ENCODE measurements at places on chromosomes 7 and 10.

DNA sequence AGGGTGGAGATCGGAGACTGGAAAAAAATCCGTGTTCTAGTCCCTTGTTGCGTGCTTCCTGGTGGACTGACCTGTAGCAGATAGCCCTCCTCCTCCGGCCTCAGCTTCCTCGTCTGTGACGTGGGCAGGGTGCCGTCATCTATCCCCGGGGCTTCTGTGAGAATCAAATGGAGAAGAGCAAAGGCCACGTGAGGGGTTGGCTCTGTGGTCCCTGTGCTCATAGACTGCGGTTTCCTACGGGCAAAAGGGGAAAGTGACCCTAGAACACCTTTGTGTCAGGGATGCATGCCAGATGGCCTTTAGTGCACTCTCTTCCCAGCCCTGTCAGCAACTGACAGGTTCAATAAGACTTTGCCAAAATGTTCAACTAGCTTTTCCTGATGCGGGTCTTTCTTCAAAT, 33.7 kb downstream of the GRK5 start:
- no peak for DNase-seq

DNA sequence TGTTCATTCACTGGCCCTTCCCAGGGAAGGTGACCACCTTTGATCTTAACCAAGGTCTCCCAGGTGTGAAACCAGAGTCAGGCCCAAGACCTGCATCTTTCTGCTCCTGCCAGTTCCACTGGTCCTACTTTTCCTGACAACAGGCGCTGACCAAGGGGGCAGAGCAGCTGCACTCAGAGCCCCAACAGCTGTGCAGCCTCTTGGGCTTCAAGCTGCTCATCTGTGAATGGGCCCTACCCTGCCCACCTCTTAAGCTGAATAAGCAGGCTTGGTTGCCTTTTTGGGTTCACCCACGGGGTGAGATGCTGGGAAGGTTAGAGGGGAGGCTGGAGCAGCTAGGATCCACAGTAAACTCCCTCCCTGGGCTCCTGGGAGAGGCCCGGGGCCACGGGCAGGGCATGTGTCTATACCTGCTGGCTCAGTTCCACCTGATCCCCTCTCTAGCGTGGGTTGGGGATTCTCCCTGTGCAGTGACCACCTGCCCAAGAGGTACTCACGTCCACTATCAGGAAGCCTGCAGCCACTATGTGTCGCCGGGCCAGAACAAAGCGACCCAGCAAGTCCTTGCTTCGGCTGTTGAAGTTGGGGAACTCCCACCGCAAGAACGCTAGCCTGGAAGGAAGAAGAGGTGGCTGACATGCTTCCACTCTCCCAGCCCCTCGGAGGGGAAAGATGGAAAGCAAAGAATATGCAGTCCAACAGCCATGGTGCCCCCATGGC, 10.6 kb downstream of the TBRG4 start:
- no peak for DNase-seq

GRCh38 chr10:49594594-49594993, 15.5 kb upstream of the SLC18A3 start:
- no peak for DNase-seq

DNA sequence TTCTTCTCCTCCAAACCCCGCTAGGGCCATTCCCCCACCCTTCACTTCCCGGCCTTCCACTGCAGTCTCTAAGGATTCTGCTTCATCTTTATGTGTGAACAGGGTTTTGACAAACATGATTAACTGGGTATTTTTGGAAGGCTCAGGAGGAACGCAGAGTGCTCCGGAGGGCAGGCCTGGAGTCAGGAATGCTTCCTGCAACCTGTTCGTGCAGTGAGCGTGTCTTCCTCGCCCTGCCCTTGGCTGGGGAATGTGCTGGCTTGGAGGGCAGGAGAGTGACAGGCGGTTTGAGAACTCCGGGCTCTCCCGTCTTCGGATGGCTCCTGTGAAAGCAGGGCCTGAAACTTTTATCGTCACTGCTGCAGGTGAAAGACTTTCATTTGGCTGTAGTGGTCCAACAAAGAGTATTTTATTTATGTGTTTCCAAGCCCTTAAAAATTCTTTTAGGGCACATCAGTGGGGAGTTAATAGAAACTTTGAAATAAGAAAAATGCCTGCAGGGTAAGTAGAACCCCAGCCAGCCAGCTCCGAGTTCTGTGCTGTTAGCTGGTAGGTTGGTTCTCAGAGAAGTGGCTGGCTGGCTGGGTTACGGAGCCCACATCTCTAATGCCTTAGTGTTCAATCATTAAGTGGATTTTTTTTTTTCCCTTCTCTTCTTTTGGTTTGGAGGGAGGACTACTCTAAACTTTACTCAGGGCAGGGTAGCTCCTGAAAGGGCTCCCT, 51.0 kb downstream of the TCF7L2 start:
- DNase-seq, result no peak

GRCh38 chr10:32163071-32163761, 107.0 kb upstream of the KIF5B start:
- no peak for DNase-seq

- DNase-seq, result no peak
Measured at GRCh38 chr7:74084722-74085578, 1.3 kb downstream of the LIMK1 start.

- no peak for DNase-seq
Measured at GRCh38 chr10:126331101-126331500, 57.2 kb downstream of the ADAM12 start.

- no peak for DNase-seq
Measured at GRCh38 chr7:41730161-41730560, 27.3 kb upstream of the INHBA start.

DNA sequence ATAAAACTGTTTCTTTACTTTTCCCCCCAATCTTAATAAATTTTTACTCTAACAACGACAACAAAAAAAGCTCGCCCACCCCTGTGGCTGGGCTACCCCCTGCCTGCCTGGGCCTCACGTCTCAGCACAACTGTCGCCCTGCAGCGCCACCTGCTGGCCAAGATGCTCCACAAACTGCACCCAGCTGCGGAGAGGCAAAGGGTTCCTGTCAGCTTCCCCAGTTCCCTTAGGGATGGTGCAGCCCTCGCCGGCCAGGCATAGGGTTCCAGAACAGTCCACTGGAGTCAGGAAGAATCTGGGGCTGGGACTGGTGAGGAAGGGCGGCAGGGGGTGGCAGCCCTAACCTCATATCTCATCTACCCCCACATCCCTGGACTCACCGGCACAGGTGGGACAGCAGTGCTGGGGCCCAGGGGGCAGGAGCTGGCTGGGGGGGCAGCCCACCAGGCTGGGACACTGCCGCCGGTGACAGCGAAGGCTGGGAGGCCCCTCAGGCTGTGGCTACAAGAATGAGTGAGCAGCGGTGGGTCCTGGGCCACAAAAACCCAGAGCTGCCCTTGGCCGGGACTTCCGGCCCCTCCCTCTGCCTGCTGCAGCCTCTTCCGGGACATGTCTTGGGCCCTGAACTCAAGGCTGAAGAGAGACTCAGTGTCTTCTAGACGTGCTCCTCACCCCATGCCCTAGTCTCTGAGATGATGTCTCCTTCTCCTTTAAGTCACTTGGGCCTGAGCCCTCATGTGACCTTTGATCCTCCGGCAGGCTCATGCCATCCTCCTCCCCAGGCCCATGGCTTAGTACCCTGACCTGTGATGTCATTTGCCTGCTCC, 21.2 kb downstream of the ATP6V1F start:
- peak; percentile 80 for DNase-seq

DNA sequence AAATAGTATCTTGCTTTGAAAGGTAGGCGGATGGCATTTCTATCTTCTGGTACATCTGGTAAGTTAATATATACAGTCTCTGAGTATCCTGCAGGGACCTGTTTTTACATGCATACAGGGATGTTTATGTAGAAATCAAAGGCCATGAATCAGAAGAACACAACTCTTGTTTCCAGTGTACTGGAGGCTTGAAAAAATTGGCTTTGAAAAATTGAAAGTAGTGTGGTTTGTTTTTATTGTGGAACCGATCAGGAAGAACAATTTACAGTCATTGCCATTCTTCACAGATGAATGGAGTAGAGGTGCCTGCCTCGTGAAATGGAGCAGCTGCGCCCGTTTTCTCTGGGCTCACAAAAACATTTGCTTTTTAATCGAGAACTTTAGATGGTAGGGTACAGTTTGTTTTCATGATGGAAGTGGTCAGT, 54.0 kb upstream of the RPA3 start:
- no peak for DNase-seq

DNA sequence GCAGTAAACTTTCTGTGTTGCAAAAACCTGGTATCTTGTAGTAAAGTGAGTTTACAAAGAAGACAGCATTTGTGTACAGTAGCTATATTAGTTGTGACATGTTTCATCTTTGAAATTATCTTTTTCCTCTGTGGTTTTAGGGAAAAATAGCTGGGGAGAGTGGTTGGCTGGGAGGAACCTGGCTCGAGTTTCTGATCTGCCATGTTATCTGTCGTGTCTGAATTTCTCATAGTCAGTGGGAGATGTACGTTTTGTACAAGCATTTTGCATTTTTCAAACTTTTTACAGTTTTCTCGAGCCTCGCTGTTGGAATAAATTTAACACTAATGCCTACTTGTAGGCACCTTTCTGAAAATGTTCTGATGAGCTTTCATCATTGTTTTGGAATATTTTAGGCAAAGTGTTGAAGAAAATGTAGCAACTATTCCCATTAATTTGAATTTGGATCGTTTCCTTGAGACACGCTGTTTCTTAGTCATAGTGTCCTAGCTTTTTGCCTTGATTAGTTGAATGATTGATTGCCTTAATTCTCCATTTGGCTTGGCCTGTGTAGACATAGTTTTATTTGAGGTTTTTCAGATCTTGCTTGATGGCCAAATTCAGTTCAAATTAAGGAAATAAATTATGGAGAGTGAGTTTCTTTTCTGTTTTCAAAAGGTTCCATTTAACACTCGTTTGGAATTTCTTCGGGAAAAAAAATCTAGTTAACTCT, 65.1 kb downstream of the CAMK1D start:
- DNase-seq, result no peak

- no peak for DNase-seq
Measured at GRCh38 chr10:75651417-75651816, 220.0 kb downstream of the LRMDA start.

- DNase-seq, result no peak
Measured at GRCh38 chr7:55105952-55106351, 87.1 kb downstream of the EGFR start.

DNA sequence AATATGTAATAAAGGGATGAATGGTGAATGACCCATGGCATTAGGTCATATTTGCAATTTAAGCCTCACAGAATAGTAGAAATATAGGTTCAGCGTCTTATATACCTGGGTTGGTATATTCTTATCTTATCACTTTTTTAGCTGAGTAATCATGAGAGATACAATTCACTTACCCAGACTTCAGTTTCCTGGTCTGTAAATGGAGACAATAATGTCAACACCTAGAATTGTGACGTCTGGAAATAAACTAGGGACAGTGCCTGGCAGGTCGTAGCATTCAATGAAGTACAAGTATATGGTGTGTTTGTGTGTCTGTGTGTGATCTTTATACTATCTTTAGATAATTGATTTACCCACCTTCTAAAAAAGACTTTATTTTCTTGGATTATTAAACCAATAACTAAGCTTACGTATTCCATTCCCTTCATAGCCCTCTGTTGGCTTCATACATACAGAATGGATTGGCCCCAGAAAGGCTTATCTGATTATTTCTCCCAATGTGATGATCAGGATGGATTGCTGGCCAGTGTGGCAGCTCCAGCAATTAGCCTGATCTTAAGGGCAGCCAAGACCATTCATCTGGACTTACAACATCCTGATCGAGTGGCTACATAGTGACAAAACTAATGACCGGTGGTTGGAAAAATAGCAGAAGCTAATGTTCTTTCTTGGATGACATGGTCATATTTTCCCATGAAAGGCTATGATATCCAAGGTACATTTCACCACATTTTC, 121.2 kb upstream of the NPVF start:
- no peak for DNase-seq

DNA sequence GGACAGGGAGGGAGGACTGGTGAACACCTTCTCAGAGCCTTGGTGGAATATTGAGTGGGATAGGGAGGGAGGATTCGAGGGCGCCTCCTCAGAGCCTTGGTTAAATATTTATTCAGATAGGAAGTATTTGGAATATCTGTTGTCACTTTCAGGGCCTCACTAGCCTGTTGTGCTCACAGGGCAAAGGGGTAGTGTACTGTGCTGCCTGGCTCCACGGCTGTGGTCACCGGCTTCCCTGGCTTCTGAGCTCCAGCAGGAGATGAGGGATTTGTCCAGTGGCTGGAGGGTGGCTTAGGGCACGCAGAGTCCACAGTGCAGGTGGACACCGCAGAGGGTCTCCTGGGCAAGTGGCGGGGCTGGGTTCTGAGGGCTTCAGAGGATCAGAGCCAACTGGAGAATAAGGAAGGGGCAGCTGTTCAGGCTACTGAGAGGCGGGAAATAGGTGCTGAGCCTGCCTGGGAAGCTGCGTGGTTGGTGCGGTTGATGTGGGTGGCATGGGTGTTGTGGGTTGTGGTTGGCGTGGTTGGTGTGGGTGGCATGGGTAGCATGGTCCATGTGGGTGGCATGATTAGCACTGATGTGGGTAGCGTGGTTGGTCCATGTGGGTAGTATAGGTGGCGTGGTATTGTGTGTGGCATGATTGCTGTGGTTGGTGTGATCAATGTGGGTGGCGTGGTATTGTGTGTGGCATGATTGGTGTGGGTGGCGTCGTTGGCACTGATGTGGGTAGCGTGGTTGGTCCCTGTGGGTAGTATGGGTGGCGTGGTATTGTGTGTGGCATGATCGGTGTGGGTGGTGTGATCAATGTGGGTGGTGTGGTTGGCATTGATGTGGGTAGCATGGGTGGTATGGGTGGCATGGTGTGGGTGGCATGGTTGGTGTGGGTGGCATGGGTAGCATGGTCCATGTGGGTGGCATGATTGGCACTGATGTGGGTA, 16.7 kb downstream of the INPP5A start:
- DNase-seq, result no peak

- no peak for DNase-seq
Measured at GRCh38 chr7:91945476-91945875, 4.8 kb downstream of the AKAP9 start.

DNA sequence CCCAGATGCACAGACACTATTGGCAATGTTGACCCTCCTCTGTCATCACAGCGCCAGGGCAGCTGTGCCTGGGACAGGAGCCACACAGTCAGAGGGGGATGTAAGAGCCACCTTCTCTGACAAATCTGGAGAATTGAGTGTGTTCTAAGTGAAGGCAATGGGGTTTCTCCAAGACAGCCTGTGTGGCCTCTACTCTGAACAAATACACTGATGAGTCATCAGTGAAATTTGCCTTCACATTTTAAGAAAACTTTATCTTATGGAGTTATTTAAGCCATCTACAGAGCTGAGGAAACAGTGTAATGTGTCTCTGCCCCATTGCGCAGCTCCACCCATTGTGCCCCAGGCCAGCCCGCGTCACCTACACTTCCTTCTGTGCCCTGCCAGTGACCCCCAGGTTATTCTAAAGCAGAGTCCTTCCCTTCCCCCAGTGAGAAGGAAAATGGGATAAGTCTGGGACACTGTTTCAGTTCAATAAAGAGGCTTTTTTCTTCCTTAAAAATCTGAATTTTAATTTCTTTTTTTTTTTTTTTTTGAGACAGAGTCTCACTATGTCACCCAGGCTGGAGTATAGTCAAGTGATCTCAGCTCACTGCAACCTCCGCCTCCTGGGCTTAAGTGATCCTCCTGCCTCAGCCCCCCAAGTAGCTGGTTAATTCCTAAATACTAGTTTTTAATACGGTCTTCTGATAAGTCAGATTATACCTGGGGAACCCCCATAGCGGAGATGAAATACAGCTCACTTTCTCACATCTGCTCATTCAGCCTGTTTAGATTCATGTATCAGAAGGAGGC, 21.8 kb downstream of the AKR1E2 start:
- DNase-seq, result no peak

GRCh38 chr10:132457328-132458070, 60.5 kb downstream of the PWWP2B start:
- no peak for DNase-seq

- no peak for DNase-seq
Measured at GRCh38 chr10:84499846-84500245, 171.5 kb downstream of the CCSER2 start.

- DNase-seq, result no peak
Measured at GRCh38 chr7:11636274-11636673, 195.7 kb downstream of the THSD7A start.
